GM03348 (cell line): ENCODE measurements at places on chromosomes 1 and 21.

DNA sequence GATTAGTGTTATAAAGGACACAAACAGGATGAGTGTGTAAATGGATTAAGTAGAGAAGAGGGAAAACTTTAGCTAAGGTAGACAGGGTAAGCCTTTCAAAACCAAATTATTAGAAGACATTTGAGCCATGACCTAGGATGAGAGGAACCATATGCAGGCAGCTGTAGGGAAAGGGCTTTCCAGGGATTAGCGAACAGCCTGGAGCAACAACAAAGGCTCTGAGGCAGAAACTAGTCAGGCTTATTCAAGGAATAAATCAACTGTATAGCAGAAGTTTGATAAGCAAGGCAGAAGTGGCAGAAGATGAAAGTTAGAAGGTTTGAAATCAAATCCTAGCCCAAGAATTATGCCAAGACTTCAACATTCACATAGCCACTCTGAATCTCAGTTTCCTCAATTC, 21.3 kb downstream of the AIDA start:
- DNase-seq: no peak

- no peak for DNase-seq
Observed at GRCh38 chr21:26001356-26001755, 169.2 kb downstream of the APP start.

DNA sequence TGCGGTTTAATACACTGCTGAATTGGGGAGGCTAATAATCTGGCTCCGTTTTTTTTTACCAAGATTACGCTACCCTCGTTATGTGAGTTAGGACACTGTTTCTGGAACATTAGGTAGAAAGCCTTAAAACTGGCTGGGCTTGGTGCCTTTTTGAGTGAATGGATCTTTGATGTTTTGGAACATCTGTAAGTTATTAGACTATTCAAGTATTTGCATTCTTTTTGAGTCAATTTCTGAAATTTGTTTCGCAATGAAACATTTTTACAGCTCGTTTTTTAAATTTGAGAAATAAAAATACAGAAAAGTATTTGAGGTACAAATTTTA, 106.9 kb downstream of the LTN1 start:
- peak; percentile 65 for DNase-seq

- no peak for DNase-seq
Observed at GRCh38 chr1:93675271-93675670, 6.4 kb downstream of the BCAR3 start.

GRCh38 chr1:234477386-234478151, 1.4 kb downstream of the TARBP1 start:
- DNase-seq: no peak

- peak; percentile 36 for DNase-seq
Observed at GRCh38 chr1:27057801-27058625, 45.4 kb upstream of the TENT5B start.

GRCh38 chr1:100445565-100445964, 92.4 kb upstream of the GPR88 start:
- no peak for DNase-seq

DNA sequence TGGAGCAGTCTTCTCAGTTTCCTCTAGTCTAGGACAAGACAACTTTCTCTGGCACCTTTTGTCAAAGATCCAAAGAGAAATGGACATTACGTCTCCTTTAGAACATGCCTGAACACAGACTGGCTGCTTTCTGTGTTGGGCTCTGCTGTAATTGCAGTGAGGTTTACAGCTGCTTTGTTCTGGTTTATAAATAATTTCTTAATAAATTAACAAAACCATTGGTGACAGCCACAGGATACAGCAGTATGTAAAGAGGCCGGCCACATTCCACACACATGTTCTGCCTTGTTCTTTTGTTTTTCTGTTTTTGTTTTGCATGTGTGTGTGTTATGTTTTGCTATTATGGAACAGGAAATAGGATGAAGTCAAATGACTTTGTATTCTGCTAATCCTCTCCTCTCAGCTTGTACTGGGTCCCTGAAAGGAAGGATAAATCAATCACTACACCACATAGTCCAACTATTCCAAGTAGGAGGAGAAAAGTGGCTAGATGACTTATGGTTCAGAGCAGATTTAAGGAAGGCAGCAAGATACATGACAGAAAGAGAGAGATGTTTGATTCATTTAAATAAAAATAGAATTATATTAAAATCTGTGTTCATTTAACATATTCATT, 161.5 kb upstream of the ESRRG start:
- DNase-seq: no peak

DNA sequence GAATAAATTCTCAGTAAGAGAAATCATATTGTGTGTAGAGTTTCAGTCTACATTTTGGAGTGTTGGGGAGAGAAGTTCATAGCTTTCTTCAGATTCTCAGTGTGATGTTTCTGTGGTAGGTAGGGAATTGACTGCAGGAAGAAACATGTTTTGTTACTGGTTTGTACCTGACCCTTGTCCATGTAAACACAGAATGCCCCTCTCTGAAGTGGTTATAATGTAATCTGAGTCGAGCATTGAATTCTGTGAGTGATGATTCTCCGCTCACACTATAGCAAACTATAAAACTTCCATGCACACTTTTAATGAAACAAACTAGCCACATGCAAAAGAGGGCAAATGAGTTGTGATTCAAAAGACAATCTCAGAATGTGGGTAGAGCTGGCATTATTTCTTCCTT, 433.2 kb downstream of the USP25 start:
- no peak for DNase-seq

- DNase-seq: no peak
Observed at GRCh38 chr1:203219934-203220333, 9.5 kb downstream of the CHIT1 start.

DNA sequence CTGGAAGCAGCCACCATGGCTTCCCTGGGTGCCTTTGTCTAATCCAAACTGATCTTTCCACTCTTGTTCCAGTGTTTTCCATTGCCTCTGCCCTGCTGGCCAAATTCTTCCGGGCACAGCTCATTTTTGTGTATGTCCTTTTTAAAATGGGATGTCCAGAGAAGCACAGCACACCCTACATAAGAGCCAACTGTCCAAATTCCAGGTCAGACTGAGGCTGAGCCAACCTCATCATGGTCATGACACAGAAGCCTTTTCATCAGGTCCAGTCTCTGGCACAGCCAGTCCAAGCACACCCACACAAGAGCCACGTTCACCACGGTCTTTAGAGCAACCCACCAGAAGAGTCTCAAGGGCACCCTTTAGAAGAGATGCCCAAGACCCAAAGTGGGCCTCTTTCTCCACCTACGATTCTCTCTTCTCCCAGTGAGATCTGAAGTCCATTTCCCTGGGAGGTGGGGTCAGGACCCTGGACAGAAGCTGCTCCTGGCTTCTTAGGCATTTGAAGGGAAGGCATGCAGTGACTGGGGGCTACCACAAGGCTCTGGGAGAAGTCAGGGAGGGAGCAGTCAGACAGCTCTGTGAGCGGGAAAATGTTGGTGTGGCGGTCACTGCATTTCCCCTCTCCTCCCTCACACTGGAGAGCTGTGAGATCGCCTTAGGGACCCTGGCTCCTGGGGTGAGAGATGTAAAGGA, 53.2 kb downstream of the SYT2 start:
- peak; percentile 48 for DNase-seq

- no peak for DNase-seq
Observed at GRCh38 chr1:101198842-101199636, 37.8 kb upstream of the S1PR1 start.

GRCh38 chr1:109191377-109191776, 22.3 kb upstream of the SARS1 start:
- DNase-seq: peak; percentile 14

DNA sequence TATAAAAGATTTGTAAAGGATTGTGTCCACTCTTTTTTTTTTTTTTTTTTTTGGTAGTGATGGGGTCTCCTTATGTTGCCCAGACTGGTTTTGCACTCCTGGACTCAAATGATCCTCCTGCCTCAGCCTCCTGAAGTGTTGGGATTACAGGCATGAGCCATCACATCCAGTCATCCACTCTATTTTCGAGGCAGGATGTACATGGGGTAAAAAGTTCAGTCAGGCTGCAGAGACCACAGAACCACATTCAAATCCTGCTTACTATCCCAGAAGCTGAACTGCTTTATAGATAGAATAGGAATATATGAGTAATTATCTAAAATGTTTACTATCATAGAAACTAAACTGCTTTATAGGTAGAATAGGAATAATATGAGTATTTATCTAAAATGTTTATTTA, 26.0 kb upstream of the KCNK2 start:
- DNase-seq: no peak

GRCh38 chr1:61004262-61005003, 77.9 kb upstream of the NFIA start:
- DNase-seq: no peak

GRCh38 chr1:50097791-50098190, 10.9 kb upstream of the ELAVL4 start:
- no peak for DNase-seq

DNA sequence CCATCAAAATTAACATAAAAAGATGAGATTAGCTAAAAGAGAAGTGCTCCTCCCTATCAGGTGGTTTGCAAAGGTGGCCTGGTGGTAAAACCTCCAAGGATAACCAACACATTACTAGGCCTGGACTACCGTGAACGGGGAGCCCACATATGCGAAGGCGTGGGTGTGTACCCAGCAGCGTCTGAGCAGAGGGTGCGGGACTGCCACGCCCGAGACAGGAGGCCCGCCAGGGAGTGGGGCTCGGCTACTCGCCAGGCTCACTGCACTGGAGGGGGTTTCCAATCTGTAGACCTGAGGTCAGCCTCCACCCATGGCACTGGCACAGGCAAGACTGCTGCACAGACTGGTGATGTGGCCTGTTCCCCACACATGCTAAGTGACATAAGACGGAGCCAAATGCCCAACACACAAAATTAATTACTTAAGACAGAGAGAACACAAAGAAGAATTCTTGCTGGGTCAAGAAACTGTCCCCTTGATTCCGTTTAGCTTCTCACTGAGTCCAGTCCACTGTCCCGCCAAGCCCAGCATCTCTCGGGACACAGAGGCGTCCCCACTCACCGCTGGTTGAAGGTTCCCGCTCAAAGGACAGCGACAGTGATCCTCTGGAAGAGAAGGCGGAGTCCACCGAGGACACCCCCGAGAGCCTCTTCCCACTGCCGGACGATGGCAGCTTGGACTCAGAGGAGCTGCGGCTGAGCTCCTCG, 23.4 kb downstream of the RIPK4 start:
- DNase-seq: no peak

GRCh38 chr1:117241512-117241911, 30.8 kb upstream of the VTCN1 start:
- no peak for DNase-seq

- DNase-seq: peak; percentile 70
Observed at GRCh38 chr1:50704126-50704525, 255.9 kb downstream of the FAF1 start.

GRCh38 chr1:233435622-233436021, 108.1 kb downstream of the MAP3K21 start:
- DNase-seq: no peak

DNA sequence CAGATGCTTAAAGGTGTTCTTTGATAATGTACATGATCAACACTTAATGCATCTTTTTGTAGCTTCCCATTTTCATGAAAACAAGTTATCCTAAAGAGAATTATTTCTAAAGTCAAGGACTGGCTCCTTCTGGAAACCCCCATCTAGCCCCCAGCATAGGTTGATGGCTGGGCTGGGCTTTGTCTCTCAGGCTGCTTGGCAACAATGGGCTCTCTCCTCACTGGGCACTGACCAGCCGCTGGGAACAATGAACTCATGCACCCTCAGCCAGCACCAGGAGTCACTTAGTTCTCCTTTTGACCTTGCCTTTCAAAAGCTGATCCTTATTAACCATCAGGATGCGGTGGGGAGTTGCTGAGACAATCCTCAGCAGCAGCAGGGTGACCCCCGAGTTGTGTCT, 293.0 kb upstream of the PLXNA2 start:
- DNase-seq: no peak

GRCh38 chr21:14527696-14528652, 18.1 kb downstream of the SAMSN1 start:
- no peak for DNase-seq

- DNase-seq: peak; percentile 31
Observed at GRCh38 chr1:78687914-78688313, 38.3 kb downstream of the IFI44 start.

DNA sequence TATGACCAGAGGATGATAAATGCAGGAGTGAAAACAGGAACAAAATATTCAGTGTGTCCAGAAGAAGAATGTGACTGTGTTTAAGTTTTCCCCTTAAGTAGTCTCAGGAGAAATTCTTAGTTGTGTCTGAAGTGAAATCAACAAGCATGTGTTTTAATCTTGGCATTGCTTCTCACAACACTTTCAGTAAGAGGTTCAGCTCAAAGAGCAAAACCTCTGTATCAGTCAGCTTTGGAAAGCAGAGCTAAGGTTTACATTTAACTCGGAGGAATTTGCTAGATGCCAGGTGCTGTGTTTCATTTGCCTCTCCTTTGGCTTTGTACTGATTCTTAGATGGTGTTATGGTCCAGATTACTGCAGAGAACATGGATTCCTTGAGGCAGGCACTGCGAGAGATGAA, 28.6 kb downstream of the CC2D1B start:
- no peak for DNase-seq

GRCh38 chr1:29557701-29558600, 321.6 kb downstream of the PTPRU start:
- DNase-seq: no peak

DNA sequence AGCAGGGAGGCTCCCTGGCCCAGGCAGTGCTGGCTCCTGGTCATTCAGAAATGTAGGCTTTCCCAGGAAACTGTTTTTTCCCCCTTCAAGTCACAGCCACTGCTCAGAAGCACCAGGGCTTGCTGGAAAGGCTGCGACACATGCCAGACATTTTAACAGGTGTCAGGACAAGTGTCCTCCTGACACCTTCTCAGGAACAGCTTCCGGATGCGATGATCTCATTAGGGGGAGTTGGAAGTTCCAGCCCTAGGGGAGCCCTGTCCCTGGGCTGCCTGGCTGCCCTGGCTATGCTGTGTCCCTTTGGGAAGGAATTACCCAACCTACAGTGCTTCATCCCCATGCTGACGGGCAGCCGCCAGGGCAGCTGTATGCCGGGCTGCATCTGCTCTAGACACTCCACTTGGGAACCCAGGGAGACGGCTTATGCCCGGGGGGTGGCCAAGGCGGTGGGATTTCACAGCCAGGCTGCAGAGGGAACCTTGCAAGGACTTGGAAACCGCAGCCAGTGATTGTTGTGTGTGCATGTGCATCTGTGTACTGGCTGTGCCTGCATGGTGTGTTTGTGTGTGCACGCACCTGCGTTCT, 41.8 kb downstream of the AJAP1 start:
- no peak for DNase-seq

- DNase-seq: peak; percentile 24
Observed at GRCh38 chr1:219771080-219771479, 157.3 kb downstream of the SLC30A10 start.

- DNase-seq: no peak
Observed at GRCh38 chr1:218817071-218817470, 356.6 kb upstream of the LYPLAL1 start.
